ENCODE measurements at places on chromosomes 5 and 9.
A peak's percentile ranks its signal among the peaks of the same experiment; 100 is the strongest.

DNA sequence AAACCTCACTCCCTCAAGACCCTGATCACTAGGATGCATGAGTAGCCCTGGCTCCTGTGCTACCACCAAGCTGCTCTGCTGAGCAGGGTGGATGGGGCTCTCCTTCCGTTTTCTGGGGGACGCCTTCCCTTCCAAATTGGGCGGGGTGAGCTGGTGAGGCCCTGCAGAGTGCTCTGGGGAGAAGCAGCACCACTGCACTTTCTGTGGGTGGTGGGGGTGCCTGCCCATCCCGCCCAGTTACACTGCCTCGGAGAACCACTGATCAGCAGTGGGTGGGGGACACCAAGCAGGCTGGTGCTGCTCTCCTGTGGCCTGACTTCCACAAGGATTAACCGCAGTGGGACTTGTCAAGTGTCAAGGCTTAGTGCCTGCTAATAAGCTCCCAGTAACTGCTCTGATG, 19.0 kb downstream of the GFPT2 start:
- DNase-seq: no peak

DNA sequence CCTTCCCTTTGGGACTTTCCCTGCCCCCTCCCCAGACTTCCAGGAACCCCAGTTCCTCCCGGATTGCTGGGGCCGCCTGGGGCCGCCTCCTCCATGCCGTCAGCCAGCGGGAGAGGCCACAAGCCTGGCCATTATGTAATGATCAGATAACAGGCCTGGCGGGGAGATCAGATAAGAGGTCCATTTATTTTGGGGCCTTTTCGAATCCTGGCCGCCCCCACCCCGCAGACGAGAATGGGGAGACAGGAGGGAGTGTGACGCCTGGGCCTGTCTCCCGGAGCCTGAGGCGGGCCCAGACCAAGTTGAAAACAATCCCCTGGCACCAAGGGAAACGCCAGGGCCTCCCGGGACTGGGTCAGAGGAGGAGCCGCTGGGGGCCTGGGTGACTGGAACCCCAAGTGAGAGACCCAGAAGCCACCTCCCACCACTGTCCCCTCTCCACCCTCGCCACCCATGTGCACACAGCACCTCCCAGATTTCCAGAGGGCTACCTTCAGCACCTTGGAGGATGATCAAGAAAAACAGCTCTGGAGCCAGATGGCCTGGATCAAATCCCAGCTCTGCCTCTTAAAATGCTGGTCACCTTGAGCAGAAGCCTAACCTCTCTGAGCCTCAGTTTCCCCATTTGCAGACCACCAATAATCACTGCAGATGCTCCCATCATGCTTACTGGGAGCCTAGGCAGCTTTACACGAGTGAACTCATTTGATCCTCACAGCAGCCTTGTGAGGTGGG, 7.8 kb downstream of the ENG start:
- DNase-seq: no peak

- DNase-seq: no peak
These were observed 208.6 kb upstream of the PAPPA start for GRCh38 chr9:115945009-115945431.

DNA sequence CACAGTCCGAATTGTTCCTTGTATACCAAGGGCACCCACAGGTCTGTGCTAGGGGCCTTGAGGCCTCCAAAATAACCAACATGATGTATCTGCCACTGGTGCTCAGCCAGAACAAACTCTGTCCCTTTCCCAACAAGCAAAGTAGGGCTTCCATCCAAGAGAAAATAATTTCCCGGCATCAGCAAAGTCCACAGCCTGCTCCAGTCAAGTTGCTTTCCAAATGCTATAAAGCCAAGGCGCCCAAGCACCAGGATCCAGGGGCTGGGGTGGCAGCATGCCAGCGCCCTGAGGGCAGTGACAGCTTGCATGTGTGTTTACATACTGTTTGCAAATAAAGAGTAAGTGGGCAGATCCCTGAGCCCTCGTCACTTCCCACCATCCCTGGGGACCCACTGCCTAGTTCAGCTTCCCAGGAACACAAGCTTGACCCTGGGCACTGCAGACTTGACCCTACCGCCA, 155.9 kb downstream of the ERCC6L2 start:
- DNase-seq: no peak

DNA sequence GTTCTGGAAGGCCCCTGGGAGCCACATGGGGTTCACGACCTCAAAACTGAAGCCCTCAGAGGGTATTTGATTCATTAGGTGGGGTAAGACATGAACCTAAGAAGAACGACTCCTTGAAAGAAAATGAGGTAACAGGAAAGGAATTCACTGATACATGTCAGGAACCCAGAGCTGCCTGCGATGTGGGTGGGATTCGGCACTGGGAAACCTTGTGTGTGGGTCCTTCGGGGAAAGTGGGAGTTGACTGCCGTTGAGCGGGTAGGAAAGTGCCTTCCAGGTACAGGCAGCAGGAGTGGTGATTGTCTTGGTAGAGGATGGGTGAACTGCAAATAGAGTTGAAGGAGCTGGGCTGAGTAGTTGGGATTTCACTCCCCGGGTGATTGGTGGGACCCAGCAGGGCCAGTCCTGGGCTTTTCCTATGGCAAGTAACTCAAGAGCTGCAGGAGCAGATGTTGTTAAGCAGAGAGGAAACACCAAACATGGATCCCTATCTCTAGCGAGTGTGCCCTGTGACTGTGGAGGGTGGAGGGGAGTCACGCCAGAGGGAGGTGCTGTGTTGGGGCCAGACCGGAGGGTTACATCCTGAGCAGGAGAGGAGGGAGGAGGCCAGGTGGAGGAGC, 30.8 kb downstream of the ANKRD33B start:
- DNase-seq: no peak

GRCh38 chr9:137028263-137029057, 423 bp upstream of the ABCA2 start:
- DNase-seq: peak; percentile 93

DNA sequence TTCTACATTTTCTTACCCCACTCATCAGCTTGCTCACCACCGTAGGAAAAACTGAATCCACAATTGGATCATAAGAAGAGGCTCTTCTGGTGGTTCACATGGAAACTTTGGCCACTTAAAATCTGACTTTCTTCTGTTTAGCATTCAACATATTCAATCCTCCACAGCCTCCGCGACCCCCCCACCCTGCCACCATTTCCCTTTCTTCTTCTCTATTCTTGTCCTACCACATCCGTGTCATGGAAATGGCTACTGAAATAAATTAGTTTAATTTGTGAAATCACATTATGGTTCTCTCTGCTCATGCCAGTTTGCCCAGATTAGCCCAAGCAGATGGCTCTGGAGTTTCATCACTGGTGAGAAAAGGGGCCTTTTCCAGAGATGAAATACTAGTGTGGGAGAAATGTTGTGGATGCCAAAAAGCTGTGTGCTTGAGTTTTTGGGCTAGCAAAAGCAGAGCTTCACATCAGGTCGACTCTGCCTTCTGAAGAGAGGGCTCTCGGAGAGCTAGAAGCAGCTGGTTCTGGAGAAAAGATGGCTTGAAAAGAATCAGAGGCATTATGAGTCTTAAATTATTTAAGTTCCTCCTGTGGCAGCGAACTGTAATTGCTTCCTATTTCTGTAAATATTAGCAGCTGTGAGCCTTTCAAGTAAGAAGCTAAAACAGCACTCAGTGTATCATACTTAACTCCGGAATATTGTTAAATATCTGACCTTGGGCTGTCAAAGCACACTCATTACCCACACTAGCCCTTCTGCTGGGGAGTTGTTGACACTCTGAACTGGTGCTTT, 107.1 kb downstream of the MAT2B start:
- DNase-seq: no peak

DNA sequence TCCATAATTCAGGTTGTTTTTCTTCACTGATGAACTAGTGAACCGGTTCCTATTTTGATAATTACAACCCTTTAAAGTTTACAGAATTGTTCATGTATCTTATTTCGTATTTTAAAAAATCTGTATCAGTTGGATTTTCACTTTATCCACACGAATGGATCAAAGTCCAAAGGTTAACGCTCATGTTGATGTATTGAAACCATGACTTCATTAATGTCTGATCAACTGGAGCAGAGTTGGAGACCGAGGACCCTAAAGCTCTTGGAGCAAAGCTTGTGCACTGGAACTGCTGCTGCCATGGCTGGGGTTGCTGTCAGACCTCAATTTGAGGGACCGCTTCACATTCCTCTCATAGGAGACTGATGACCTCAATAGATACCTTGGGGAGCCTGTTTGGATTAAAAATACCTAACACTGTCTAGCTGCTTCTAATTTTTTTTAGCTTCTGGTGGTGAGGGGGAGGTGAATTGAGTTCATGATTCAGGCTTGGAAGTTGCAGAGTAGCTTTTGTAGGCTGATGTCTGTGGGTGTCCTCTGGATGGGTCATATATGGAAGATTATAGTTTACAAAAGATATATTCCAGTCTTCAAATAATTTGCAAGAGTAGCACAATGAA, 45.1 kb downstream of the KIAA1958 start:
- DNase-seq: no peak

DNA sequence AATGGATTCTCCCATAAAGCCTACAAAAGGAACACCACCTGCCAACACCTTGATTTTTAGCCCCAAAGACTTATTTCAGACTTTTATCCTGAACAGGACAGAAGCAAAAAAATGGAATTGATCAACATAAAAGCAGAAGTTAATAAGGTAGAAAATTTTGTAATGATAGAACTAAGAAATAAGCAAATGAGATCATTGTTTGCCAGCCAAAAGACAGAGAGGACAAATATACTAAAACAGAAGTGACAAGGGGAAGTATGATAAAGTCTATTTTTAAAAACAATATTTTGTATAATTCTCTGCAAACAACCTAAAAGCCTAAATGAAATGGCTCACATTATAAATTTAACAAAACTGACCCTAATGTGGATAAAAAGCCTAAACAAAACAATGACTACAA, 110.5 kb upstream of the PRSS3 start:
- DNase-seq: no peak

DNA sequence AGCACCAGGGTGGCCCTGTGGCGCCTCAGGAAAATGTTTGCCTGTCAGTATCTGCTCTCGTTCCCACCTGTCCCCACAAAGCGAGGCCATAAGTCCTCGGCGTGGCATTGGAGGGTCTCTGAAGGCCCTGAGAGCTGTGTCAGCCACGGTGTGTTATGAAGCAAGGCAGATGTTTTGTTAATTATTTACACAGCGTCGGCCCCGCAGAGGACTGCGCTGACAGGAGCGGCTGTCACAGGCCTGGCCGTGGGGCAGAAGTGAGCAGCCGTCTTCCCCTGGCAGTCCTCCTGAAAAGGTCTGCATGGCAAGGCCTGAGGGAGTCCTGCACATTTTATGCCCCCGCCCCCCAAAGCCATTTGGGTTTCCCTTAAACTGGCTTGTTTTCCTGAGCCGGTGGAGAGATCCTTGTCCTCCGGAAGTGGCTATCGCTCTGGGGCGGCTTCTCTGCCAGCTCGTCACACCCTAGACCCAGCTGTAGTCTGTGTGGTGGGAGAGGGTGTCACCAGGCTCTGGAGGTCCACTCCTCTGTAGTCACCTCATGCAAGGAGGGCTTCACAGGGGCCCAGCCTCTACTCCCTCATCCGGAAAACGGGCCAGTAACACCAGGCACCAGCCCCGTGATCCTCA, 6.2 kb downstream of the NEK6 start:
- no peak for DNase-seq

DNA sequence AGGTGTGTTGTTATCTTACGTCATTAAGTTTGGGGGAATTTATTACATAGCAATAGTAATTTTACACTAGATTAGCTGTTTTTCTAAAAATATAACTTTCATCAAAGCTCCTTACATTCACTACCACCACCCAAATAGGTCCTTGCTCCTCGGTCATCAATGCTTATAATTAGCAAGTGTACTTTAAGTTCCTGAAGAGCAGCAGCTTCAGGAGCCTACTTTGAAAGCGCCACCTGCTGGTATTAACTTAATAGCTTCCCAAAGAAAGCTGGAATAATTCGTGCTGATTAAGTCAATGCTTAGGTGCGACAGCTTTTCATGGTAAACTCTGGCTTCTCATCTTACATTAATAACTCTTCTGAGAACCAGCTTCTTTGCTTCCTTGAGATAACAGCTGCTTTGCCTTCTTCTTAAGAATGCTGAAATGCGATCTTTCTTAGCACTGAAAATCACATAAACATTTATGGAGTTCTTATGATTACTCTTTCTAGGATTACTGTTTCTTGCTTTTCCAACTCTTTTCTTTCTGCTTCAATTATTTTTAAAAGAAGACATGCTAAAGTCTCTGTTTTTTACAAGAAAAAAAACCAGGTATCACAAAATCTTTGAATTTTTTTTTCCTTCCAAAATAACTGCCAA, 10.0 kb upstream of the C5 start:
- DNase-seq: peak; percentile 78

DNA sequence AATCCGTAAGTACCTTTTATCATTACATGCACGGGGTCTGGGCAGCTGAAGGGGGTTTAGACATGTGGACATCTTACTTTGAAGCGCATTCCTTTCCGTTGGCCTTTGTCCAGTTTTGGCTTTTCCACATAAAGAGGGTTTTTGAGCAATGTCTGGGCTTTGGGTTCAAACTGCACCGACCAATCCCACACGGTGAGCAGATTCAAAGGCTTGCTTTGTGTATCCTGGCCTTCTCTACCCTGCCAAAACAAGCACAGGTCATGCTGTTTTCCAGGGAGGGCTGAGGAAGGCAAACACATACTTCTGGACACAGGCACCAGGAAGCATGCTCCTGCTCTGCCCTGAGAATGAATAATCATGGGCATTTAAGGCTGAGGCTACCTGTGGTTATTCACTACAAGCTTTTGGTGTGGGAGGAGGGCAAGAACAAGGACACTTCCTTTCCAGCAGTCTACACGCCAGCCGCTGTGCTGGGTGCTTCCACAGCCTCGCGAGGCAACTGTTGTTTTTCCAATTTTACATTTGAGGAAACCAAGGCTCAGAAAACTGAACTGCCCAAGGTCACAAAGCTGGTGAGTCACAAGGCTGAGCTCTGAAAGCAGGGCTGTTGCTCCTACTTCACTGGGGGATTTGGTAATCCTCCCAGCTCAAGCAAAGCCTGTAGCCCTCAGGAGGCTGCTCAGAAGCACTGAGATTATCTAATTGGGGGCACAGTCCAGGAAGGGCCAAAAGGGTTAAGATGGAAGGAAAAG, 59.8 kb upstream of the GOLPH3 start:
- peak; percentile 84 for DNase-seq

DNA sequence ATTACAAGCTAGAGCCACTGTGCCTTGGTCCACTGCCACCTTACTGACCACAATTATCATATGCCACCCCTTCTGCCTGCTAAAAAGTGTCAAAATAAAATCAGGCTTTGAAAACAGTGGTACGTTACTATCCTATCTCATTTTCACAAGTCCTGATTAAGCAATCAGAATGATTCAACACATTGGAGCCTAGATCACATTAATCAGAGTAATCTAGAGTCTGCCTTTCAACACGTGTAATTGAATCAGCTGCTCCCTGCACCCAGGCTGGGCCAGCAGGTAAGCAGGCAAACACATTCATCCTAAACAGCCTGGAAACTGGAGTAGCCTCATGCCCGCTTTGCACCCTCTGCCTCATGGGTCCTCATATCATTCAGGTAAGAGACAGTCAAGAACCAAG, 186.2 kb downstream of the DCP2 start:
- no peak for DNase-seq

DNA sequence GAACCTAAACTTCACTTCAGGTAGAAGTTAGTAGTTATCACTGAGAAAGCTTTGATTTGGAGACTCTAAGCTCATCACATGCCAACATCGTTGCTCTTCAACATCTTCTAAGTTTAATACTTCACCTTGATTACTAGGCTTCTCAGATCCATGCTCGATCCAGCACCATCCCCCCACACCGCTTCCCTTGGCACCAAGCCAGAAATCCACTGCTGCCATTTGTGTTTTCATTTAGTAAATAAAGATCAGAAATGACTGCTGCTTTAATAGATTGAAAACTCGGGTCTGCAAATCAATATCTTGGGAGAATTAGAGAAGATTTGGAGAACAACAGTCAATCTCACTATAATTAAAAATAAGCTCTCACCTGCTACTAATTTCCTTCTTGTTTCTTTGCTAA, 214.7 kb upstream of the NR4A3 start:
- DNase-seq: no peak
